ENCODE measurements at places on chromosomes 3 and 15.

DNA sequence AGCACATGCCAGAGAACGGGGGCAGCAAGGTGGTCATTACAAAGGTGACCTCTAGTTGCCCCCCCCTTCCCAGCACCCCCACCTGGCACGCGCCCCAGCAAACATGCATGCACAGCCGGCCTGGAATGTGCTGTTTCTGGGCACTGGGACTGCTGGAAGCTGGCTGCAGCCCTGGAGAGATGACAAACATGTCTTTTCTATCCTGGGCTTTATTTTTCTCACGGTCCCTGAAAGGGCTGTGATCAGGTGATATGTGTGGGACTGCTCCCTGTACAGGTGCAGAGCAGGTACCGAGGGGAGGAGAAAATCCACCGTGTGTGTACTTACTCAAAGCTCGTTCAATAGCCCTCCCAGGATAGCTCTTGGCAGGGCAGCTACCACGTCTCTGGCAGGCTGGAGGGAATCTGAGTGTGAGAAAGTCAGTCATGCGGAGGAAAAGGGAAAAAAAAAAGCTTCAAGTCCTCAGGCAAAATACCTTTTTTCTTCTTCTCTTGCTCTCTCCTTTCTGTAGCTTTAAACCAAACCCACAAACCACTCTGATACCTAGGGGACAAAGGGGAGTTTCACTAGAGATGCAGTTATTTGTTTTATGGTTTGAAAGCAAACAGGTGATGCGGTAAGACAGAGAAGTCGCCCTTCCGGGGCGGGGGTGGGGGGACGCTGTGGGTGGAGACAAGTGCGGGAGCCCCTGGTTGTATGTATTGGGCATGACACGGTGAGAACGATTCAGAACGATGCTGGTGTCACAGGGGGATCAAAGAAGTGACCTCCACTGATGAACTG is 5.0 kb upstream of the HES1 start:
- DNase-seq = no peak

GRCh38 chr3:145798696-145799537 is 362.1 kb downstream of the PLOD2 start:
- DNase-seq = no peak

DNA sequence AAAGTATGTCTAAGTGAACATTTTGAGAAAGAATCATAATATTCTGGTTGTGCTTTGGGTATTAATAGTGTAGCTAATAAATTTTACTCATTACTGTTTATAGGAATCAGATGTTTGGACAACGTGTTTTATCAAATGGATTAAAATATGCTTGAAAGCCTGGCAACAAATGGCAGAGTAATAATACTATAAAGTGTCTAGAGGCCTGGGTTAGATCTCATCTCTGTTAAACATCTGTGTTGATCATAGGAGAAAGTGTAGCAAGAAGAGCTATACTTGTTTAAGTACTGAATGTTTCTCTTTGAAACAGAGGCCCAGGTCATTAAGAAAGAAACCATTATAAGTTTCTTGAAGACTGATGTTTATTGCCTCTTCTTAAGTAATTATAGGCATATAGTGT is 30.5 kb downstream of the VPS8 start:
- no peak for DNase-seq

- DNase-seq = no peak
Observed at GRCh38 chr15:45715528-45715927, 80.7 kb downstream of the SQOR start.

DNA sequence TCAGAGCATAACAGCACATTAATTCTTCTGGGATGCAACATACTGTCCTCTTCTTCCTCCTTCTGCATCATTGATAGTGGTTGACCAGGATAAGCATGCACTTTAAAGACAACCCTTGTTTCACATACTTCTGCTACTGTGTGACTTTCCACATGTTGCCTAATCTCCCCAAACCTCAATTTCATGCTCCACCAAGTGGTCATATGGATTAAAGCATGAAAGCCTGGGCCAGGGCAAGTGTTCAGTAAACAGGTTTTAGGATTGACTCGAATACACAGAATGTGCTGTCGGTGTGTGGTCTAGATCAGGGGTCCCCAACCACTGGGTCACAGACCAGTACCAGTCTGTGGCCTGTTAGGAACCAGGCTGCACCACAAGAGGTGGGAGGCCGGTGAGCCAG is 22.5 kb upstream of the BFSP2 start:
- DNase-seq = no peak

- DNase-seq = no peak
Observed at GRCh38 chr3:81544385-81544784, 217.1 kb downstream of the GBE1 start.

- no peak for DNase-seq
Observed at GRCh38 chr3:101902041-101902440, 52.7 kb downstream of the NFKBIZ start.

GRCh38 chr15:27679731-27680471 is 419.2 kb downstream of the OCA2 start:
- DNase-seq = peak; percentile 89

GRCh38 chr3:129207479-129207878 is 23.8 kb upstream of the CNBP start:
- no peak for DNase-seq

- no peak for DNase-seq
Observed at GRCh38 chr3:46383211-46383950, 12.6 kb downstream of the CCR5 start.

GRCh38 chr3:5136211-5136918 is 14.3 kb downstream of the ARL8B start:
- DNase-seq = no peak

DNA sequence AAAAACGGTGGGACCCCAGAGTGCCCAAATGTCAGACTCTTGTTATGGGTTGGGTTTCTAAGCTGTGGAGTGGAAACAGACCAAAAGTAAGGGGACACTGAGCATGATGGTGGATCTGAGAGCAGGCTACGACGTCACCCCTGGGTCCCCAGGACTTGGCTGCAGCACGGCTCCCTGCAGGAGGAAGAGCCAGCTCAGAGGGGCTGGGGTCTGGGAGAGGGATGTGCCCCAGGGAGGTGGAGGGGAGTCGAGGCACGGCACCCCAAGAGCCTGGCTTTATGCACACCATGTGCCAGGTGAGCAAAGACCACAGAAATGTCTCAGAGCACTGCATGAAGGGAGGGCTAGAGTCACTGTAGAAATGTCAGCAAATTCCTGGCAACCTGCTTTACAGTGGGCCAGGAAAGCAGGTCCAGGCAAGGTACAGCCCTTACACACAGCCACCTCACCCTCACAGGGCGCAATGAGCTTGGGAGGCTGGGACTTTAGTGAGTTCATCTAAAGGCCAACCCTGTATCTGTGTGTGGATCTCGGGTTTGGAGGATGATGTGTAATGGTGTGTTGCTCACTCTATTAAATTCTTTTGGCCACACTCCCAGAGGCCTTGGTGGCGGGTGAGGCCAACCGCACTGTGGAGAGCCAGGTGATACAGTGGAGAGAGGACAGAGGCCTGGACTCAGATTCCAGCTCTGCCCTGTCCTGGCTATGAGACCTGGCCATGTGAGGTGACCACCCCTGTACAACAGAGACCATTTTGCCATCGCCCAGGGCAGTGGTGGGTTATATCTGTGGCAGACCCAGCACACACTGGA is 14.1 kb downstream of the CTSH start:
- DNase-seq = no peak

GRCh38 chr15:51830276-51830806 is 888 bp downstream of the TMOD3 start:
- DNase-seq = no peak

- no peak for DNase-seq
Observed at GRCh38 chr3:13210221-13210975, 137.2 kb upstream of the IQSEC1 start.
